ENCODE measurements at places on chromosomes 7 and 10.

DNA sequence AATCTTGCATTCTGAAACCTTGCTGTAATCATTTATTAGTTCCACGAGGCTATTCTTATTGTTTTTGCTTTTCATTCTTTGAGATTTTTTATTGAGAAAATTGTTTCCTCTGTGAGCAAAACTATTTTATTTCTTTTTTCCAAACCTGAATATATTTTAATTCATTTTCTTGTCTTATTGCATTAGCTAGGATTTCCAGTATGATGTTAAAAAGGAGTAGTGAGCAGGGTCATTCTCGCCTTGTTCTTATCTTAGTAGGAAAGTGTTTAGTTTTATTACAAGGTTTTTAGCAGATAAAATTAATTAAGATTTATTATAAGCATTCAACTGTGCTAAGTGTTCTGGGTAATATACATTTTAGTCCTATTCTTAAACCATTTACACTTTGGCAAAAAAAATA, 214.6 kb upstream of the KLF6 start:
- DNase-seq, result no peak

- no peak for DNase-seq
Measured at GRCh38 chr10:6956562-6956961, 376.5 kb upstream of the PRKCQ start.

DNA sequence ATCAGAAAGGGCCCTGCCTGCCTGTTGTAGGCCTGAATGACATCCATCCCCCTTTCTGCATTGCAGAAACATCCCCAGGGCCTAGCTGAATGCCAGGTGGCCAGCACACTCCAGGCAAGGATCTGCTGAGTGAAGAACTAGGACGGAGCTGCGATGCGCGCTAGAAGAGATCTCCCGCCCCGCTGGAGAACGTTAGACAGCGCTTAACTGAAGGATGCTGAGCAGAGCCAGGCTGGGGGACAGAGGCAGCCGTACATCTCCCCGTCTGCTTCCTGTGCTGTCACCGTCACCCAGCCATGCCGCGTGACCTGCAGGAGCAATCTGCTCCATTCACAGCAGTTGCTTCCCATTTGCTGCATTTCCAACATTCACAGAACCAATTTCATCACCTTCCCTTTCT, 73.3 kb downstream of the FAM53B start:
- DNase-seq, result no peak

GRCh38 chr7:38760226-38760625, 129.1 kb upstream of the AMPH start:
- DNase-seq, result no peak

GRCh38 chr7:1725199-1725690, 55.2 kb downstream of the ELFN1 start:
- DNase-seq, result no peak

DNA sequence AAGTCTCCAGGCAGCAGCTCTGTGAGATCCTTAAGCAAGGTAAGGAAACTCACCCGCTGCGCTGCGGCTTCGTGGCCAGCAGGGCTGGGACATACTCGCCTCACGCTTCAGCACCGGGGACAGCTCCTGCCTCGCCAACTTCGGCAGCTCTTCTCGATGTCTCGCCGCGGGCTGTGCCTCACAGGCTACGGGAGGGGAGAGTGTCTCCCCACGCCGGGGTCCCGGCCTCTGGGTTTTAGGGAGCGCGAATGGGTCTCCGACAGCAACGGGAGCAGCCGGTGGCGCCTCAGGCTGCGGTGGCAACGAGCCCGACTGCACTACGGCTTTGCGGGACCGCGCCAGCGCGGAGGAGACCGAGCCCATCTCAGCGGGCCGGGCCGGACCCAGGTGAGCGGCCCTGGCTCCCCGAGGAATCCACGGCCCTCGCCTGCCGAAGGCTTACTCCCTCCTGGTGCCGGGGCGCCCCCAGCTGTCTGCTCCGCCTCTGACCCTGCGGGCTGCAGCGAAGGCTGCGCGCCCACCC, 62.4 kb downstream of the LSM5 start:
- DNase-seq, result peak; percentile 9

DNA sequence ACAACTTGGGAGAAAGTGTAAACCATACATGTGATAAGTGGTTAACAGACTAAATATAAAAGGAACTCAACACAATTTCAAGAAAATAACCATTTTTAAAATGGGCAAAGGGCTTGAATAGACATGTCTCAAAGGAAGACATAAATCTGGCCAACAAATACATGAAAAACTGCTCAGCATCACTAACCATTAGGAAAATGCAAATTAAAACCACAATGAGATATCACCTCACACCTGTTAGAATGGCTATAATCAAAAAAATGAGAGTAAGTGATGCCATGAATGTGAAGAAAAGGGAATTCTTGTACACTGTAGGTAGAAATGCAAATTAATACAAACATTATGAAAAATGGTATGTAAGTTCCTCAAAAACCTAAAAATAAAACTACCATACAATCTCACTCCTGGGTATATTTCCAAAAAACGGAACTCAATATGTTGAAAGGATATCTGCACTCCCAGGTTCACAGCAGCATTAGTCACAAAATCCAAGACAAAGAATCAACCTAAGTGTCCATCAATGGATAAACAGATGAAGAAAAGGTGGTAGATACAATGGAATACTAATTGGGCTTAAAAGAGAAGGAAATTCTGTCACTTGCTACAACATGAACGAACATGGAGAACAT, 5.6 kb downstream of the SNX13 start:
- no peak for DNase-seq

- no peak for DNase-seq
Measured at GRCh38 chr7:134448356-134449229, 10.3 kb downstream of the AKR1B1 start.

- DNase-seq, result no peak
Measured at GRCh38 chr10:43026039-43026973, 50.6 kb upstream of the RET start.

GRCh38 chr7:157908006-157908782, 571.4 kb downstream of the DNAJB6 start:
- DNase-seq, result no peak

GRCh38 chr7:17581301-17581700, 282.8 kb downstream of the AHR start:
- no peak for DNase-seq

DNA sequence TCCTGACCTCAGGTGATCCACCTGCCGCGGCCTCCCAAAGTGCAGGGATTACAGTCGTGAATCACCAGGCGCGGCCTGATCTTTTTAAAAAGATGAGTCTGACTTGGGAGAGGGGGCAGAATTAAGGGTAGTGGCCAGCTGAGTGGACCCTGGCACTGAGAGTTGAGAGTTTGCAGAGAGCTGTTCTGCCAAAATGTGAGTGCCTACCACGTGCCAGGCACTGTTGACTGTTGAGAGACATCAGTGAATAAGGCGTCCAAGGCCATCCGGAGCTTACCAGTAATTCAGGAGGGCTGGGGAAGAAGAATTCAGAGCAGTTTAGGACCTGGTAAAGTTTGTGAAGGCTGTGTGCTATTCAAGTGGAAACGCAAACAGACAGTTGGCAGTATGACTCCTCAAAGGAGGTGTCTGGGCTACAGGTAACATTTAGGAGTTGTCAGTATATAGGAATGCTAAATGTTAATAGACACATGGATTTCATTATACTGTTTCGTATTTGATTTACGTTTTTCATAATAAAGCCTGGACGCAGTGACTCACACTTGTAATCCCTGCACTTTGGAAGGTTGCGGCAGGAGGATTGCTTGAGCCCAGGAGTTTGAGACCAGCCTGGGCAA, 1.5 kb downstream of the NIPSNAP2 start:
- DNase-seq, result no peak

DNA sequence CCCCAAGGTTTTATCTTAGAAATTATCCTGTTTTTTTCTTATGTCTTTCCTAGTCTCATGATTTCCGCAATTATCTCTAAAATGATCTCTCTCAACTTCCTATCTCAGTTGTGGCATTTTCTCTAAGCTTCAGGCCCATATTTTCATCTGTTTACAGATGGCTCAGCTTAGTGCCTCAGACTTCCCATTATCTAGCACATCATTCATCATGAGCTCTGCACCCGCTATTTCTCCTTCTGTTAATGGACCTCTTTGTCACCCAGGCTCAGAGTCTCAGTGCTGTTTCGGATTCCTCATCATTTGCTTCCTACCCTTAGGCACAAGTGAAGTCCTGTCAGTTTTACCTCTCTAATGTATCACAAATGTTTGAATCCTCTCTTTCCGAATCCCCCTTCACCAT, 84.1 kb downstream of the BMPR1A start:
- no peak for DNase-seq

Measured in activated CD4-positive, CD25-positive, alpha-beta regulatory T cell treated with anti-CD3 and anti-CD28 coated beads, Interleukin-2, amount 50 U/mL, for 16 hours (primary cell).